Right cardiac atrium (tissue), 5 donors: ENCODE measurements at places on chromosomes 1 and 21.
A peak's percentile ranks its signal among the peaks of the same experiment; 100 is the strongest.

GRCh38 chr1:244962130-244962529, 97.8 kb upstream of the HNRNPU start:
- DNase-seq: no peak

DNA sequence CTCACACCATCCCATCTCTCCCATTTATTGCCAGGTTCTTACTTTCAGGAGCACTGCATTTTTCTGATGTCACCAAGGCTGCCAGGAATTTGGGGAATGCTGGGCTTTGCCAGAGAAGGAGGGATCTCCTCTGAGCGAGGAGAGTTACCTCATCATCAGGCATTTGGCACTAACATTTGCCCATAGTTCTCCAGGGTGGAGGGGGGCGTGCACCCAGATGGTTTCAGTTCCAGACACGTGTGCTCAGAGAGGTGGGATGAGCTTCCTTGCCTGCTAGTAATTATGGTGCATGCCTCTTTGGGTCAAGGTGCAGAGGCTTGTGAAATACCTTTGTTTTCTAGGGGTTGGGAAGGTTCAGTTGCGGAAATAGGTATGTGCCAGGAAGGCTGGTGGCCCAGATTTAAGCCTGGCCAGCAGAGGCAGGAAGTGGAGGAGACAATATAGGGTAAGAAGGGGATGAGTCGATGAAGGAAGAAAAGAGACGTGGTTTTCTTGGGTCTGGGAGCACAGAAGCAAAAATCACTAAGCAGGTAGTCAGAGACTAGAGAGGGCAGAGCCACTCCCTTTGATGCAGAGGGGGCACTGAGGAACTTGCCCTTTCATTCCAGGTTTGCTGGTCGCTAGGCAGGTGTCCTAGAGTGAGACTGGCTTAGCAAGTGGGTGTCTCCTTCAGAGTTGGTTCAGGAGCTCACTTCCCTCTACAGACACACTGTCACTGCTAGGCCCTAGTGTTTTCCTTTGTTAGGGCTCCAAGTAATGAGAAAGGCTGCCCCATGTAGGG, 7.2 kb downstream of the TUFT1 start:
- peak; percentile 68 for DNase-seq

- no peak for DNase-seq
These were observed 45.7 kb upstream of the FMN2 start for GRCh38 chr1:240046000-240046399.

DNA sequence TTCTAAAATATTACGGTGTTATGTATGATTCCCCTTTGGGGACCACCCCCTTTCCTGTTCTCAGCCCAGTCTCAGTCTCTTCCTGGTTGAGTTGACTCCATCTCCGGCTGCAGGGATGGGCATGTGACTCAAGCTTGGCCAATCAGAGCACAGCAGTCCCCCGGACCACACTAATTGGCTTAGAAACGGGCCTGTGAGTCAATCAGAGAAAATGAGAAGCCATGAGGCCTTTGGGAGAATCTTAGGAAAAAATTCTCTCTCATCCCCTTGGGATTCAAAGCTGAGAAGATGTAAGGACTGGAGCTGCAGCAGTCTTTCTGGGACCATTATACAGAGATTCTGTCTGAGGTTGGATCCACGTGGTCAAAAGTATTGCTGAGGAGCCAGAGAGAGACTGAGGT, 10.7 kb upstream of the FHAD1 start:
- DNase-seq: no peak

GRCh38 chr1:218869276-218869675, 304.4 kb upstream of the LYPLAL1 start:
- no peak for DNase-seq
